ENCODE measurements at places on chromosomes 4 and X.
A peak's percentile ranks its signal among the peaks of the same experiment; 100 is the strongest.

DNA sequence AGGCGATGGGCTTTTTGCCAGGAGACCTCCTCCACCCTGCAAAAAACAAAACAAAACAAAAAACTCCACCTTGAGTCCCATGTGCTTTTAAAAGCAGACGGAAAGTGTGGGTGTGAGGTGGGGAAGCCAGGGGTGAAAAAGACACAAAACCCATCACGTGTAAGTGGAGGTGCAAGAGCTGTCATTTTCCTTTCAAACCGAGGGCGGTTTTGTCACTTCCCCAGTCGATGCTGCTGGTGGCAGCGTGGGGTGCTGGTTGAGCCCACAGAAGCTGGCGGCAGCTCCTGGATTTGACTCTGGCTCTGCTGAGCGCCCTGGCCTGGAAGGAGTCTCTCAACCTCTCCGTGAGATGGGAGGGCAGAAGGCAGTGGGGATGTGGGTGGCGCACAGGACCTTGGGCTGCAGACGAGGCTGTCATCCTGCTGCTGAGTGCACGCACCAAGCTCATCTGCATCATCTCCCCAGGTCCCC is 110.0 kb downstream of the PSAPL1 start:
- no peak for DNase-seq

DNA sequence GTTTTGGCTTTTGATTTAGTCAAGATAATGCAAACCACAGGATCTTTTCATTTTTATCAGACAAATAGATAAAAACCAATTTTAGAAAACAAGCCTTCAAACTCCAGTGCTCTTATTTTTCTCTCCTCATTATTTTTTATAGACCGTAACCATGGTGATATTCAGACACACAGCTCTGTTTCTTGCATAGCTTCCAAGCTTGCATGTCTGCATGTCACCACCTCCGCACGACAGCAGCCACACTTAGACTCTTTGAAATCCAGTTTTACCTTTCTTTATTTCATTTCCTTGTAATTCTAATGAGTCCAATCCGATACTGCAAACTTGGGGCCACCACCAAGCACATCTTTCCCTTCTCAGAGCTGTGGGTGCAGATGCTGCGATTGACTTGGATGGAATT is 94.3 kb upstream of the GPM6A start:
- no peak for DNase-seq

DNA sequence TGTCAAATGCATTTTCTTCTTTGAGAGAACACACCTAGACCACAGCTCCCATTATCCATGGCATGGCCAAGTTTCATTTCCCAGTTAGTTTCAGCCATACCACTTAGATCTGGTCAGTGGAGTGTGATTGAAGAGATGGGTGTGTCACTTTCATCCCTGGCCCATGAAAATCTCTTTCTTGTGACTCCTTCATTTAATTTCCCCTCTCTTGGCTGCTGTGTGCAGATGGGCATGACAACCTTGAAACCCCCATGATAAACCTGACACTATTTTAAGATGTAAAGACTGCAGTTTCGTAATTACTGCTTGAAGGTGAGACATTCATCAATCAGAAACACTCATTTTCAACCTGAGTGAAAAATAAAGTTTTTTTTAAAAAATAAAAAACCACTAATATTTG is 284.9 kb downstream of the IL15 start:
- DNase-seq = no peak

DNA sequence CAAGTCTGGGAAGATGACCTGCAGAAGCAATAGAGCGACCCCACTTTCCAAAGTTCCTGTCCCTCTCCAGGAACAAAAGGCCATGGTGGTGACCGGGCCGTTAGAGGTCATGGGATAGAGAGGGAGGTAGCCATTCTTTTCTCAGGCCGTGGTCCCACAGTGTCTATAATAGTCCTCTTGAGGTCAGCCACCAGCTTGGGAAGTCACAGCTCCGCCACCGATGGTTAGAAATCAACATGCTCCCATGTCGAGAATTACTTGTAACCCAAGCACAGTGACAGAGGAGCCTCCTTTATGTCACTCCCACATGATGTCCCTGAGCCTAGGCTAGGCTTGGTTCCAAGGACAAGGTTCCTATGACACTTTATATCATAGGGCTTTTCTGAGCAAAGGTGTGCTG is 48.3 kb upstream of the CBR4 start:
- no peak for DNase-seq

DNA sequence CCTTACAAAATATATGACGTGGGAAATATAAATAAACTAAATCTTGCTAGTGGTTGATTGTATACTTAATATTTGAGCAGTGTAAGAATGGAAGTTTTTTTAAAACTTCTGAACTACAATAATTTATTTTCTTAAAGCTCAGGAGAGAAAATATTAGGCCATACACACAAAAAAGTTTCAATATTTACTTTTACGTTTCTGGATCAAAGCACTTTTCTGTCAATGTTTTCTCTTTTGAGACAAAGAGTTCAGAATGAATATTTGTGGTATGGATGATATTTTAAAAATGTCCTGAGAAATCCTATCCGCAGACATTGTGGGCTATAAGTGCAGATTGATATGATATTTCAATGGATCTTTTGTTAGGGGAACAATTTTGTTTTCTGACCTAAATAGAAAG is 109.9 kb downstream of the TLL1 start:
- DNase-seq = no peak

DNA sequence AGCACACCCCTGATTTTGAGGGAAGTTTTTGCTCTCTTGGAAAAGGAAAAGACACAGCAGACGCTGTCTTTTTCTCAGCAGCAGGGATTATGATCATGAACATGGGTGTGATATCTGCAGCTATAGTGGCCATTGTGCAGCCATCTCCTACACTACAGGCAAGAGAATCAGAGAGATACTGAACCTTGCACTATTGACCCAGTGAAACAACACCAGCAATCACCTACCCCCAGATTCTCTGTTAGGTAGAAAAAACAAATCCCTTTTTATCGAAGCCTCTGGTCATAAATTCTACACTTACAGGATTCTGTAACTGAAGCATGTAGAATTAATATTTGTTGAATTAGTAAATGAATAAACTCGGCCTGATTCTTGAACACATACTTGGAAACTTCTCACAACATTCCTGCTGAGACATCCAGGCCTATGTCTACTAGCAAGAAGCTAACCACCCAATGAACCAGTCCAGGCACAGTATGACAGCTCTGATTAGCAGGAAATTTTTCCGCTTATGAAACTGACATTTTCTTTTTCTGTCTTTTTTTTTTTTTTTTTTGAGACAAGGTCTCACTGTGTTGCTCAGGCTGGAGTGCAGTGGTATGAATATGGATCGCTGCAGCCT is 5.0 kb upstream of the AFAP1 start:
- no peak for DNase-seq

GRCh38 chr4:185282968-185283367 is 73.6 kb downstream of the SNX25 start:
- DNase-seq = peak; percentile 52

DNA sequence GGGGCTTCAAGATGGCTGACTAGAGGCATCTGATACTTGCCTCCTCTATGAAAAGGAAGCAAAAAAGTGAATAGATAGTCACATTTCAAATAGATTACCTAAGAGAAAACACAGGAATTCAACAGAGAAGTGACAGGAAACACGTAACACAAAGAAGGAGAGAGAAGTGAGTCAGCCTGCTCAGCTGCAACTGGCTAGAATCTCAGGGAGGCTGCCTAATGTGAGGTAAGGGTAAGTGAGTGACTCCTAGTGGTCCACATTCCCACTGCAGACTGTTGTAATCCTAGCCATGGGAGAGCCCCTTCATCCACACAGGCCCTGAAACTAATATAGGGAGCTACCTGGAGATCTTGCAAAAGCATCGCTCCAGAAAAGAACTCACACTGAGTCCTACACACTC is 179.2 kb downstream of the SLC7A11 start:
- DNase-seq = peak; percentile 53

DNA sequence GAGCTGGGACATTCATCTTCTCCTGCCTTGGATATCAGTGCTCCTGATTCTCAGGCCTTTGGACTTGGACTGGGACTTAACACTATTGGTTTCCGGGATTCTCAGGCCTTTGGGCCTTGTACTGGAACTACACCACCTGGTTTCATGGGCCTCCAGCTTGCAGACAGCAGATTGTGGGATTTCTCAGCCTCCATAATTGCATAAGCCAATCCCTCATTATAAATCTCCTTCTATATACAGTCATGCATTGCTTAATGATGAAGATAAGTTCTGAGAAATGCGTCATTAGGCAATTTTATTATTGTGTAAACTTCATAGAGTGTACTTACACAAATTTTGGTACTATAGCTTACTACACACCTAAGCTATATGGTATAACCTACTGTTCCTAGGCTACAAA is 8.9 kb upstream of the CCNG2 start:
- no peak for DNase-seq

GRCh38 chr4:40848940-40849339 is 99.2 kb downstream of the NSUN7 start:
- DNase-seq = no peak

- no peak for DNase-seq
Measured at GRCh38 chrX:10728806-10729389, 108.5 kb upstream of the MID1 start.

- no peak for DNase-seq
Measured at GRCh38 chr4:87249332-87250019, 29.1 kb upstream of the KLHL8 start.

All from brain microvascular endothelial cell (primary cell).